ENCODE measurements at places on chromosomes 1 and 21.

DNA sequence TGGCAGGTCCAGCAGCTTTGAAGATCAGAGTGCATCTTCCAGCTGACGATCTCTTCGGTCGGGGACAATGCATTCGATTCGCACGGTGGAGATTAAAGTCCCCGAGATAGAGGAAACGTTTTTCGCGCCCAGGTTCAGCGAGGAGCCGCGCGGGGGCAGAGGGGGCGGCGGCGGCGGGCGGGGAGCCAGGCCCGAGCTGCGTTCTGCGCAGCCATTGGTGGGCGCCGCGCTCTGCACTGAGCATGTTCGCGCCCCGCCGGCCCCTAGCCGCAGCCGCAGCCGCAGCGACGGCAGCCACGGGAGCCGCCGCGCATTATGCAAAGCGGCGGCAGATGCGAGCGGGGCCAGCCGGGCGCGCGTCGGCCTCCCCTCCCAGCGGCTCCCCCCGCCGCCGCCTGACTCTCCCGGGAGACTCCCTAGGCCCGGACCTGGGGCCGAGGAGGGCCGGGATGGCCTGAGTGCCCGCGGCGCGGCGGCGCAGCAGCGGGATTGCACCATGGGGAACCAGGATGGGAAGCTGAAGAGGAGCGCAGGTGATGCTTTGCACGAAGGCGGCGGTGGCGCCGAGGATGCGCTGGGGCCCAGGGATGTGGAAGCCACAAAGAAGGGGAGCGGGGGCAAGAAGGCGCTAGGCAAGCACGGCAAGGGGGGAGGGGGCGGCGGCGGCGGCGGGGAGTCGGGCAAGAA is at the start of gene FMN2:
Gene FMN2, plus strand, starts transcription at position 270 of the 687 bp plus-strand sequence. Its CDS starts 227 bp downstream, at position 497.
- DNase-seq = no peak

GRCh38 chr1:16088996-16089395 is 15.5 kb upstream of the FAM131C start:
- DNase-seq = peak; percentile 1

GRCh38 chr1:183945428-183946319 is 91.9 kb downstream of the COLGALT2 start:
- DNase-seq = no peak

DNA sequence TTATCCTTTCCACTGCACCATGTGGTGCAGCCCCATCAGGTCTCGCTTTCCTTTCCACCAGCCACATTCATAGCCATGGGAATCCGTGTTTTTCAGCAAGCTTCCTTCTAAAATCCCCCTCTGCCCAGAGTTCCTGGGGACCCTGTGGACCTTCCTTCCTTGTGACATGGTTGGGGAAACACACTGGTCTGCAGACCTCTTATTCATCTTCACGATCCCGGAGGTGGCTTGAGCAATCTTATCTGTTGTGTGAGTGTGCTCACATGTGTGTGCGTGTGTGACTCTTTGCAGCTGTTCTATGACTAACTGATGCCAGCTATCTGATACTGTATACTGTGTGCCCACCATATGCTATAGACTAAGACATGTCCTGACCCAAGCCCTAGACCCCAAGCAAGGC is 15.6 kb upstream of the IL10 start:
- DNase-seq = no peak

DNA sequence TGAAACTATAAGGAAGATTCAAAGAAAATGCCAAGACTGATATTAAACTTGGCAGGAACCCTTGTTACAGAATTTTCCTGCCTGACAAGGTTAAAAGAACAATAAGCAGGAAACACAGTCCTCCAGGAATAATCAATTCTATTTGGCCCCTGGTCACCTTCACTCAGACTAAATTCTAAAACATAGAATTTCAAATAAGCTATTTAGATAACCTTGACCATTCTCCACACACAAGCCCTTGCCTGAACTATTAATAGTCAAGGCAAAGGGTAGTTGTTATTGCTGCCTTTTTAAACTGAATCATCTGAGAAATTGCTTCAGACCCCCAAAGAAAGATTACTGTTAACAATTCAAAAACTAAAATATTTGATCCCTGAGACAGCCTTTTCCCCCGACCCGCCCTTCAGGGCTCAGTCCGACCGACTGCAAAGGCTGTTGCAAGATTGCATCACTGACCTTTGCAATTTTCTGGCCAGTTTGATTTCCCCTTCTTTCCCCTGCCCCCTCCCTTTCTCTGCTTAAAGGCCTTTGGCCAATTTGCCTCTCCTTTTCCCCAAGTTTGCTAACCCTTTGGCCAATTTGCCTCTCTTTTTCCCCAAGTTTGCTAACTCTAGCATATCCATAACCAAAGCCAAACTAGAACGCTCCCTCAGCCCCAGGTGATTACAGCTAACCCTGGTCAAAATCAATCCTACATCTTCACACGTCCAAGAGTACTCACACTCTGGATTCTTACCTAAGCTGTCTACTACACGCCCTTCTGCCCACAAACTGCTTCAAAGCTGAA is 1.4 kb upstream of the G0S2 start:
- DNase-seq = no peak

All from activated naive CD4-positive, alpha-beta T cell treated with anti-CD3 and anti-CD28 coated beads for 36 hours (primary cell).